Dermis microvascular lymphatic vessel endothelial cell (primary cell): ENCODE measurements at places on chromosomes 1 and 21. TPM values are rescaled to one million over a fixed set of nuclear protein-coding genes. Genes with fewer than 3 reads are reported as not detected.

DNA sequence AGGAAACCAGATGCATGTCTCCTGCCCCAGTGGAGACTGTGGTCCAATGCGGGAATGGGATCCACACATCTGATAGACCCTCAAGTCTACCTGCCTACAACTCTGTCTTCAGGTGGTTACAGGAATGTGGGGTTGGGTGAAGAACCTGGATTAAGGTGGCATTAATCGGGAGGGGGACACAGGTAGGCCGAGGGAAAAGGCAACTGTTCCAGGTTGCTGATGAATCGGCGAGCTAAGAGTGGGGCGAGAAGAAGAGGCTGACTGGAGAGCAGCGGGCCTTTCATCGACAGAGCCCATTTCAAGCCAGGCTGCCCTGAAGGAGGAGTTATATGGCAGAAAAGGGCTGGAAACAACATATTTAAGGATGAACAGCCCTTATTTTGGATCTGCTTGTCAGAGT is 836 bp downstream of the CD2 start:
- no peak for DNase-seq

DNA sequence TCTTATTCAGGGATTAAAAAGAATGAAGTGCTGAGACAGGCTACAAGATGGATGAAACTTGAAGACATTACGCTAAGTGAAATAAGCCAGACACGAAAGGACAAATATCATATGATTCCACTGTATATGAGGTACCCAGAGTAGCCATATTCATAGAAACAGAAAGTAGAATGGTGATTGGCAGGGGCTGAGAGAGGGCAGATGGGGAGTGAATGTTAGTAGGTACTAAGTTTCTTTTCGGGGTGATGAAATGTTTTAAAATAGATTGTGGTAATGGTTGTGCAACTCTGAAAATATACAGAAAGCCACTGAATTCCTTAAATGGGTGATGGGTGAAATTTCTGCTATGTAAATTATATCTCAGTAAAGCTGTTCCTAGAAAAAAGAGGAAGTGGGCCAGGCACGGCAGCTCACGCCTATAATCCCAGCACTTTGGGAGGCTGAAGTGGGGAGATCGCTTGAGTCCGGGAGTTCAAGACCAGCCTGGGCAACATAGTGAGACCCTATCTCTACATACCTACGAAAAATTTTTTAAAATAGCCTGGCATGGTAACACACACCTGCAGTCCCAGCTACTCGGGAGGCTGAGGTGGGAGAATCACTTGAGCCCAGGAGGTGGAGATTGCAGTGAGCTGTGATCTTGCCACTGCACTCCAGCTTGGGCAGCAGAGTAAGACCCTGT is 15.9 kb downstream of the SLC27A3 start:
- DNase-seq = no peak

DNA sequence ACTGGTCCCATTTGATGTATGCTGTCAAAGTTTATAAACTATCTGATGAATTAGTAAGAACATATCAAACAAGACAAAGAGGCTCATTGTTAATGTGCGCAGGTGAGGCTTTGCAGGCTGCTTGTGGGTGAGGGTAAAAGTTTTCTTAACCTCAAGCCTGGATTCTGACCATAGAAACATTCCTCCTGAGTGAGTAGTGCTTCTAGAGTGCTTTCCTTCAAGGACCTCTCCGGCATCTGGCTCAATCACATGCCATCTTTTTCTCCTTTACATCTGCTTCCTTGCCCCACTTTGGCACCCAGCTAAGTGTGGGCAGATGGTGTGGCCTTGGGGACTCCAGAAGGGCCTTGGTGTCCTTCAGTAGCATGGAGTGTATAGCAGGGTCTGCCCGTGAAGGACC is 104.0 kb downstream of the ROR1 start:
- DNase-seq = no peak

DNA sequence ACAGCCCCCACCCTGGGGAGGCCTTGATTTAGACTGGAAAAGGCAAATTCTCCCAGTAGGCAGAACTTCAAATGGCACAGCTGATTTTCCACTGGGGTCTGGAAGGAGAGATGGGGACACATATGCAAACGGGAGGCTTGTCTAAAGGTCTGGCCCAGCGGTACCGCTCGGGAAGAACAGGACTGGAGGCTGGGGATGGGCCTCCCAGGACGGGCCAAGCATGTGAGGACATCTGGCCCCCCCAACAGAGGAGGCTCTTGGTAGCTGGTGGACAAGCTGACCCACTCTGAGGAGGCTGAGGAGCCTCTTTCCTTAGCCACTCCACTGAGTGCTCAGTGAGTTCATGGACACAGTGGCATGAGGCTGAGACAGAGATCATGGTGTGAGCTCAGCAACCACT is 170.0 kb downstream of the NPHP4 start:
- DNase-seq = no peak

DNA sequence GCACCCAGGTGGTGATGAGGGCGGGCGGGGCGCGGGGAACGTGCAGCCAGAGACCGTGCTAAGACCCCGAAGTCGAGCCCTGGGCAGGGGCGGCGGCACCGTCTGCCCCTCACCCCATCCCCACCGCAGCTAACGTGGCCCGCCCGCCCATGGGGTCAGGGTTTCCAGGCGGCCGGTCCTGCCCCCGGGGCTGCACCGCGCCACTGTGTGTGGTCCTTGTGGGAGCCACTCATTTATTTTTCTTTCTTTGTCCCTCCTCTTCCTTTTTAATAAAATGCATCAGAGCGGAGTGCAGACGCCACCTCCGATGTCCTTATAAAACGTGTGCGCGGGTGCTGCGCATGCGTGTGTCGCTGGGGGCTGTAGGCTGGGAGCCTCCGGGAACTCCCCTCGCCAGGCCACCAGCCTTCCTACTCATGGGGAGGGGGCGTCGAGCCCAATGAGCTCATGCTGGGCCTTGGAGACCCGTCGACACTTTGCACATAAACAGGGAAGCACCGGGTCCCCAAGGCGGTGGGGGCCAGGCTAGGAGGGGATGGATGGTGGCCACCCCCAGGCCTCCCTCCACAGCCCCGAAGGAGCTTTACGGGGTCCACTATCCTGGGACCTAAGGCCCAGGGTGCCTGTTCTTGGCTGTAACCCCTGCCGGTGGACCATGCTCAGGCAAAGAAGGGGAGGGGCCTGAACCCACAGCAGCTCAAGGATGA is 59.9 kb downstream of the WNT9A start:
- no peak for DNase-seq

DNA sequence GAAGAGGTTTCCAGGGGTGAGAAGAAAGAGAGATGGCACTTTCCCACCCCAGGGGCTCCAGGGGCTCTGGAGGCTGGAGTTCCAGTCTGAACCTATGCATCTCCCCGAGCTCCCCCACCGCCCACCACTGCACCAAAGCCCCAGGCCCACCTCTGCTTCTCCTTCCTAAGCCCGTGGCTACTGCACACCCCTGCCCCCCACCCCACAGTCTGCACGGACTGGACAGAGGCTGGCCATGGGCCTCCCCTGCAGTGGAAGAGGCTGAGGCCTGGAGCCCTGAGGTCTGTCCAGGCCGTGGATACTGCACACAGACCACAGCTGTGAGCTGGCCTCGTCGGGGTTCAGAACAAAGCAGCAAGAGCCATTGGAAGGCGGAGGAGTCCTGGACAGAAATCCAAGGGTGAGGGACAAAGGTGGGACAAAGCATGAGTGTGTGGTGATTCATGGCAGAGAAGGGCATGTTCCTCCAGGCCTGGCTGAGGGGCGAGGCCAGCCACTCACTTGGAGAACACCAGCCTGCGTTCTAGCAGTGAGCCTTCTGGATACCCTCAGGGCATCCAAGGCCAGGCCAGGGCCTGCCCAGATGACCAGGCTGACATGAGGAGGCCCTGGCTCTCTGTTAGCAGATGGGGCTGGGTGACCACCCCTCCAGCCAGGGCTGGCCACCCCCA is 244.8 kb upstream of the VAMP3 start:
- no peak for DNase-seq

GRCh38 chr1:56189946-56190805 is 389.2 kb downstream of the PLPP3 start:
- DNase-seq = no peak

DNA sequence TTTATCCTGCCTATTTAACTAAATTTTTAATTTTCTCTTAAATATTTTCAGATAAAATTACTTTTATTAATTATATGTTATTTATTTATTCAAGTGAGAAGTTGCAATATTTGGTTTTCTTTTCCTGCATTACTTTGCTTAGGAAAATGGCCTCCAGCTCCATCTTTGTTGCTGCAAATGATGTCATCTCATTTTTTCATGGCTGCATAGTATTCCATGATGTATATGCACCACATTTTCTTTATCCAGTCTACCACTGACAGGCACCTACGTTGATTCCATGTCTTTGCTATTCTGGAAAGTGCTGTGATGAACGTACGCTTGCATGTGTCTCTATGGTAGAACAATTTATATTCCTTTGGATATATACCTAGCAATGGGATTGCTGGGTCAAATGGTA is 186.9 kb upstream of the LYPLAL1 start:
- no peak for DNase-seq

GRCh38 chr1:221761354-221762002 is 19.6 kb upstream of the DUSP10 start:
- no peak for DNase-seq

GRCh38 chr1:160653620-160654016 is 6.8 kb upstream of the SLAMF1 start:
- DNase-seq = no peak

GRCh38 chr1:31712068-31712467 is 8.3 kb upstream of the COL16A1 start:
- no peak for DNase-seq

DNA sequence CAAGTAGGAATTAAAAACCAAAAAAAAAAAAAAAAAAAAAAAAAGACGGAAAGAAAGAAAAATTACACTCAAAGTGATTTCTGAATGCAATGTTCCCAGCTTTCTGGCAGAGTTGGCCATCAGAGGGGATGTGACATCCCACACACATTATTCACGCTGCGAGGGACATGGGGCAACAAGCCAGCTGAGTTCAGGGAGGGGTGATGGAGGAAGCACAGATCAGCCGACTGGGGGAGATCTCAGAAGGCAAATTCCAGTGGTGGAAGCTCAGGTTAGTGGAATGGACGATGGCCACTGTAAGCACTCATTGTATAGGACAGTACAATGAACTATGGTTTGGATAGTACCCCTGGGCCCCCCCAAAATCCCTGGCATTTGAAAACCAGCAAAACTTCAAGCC is 311.9 kb downstream of the PCP4 start:
- DNase-seq = no peak

DNA sequence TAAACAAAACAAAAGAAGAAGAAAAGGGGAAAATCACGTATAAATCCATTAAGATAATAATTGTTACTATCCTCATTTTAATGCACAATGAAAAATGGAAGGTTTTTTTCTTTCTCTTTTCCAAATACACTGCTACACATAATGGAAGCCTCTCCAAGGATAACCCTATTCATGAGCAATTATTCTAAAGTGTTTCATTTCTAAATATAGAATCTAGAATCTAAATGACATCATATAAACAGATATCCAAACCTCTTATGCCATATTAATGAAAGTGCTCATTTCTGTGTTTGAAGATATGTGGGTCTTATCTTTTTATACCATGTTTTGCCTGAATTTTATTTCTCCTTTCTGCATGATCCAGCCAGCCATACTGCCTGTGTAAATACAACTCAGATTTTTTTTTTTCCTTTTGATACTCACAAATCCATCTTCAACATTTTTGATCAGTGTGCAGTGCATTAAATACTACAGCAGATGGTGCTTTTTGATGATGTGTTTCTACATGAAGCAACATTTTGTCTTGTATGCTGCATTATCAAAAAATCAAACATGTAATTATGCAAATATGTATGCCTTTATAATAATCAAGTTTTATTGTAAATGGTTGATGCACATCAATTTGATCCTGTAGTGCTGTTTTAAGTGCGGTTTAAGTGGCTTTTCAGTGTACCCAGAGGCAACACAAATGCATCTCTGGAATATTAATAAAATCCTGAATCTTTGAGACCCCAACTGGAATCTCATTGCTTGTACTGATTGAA is 625.6 kb upstream of the PTBP2 start:
- no peak for DNase-seq

DNA sequence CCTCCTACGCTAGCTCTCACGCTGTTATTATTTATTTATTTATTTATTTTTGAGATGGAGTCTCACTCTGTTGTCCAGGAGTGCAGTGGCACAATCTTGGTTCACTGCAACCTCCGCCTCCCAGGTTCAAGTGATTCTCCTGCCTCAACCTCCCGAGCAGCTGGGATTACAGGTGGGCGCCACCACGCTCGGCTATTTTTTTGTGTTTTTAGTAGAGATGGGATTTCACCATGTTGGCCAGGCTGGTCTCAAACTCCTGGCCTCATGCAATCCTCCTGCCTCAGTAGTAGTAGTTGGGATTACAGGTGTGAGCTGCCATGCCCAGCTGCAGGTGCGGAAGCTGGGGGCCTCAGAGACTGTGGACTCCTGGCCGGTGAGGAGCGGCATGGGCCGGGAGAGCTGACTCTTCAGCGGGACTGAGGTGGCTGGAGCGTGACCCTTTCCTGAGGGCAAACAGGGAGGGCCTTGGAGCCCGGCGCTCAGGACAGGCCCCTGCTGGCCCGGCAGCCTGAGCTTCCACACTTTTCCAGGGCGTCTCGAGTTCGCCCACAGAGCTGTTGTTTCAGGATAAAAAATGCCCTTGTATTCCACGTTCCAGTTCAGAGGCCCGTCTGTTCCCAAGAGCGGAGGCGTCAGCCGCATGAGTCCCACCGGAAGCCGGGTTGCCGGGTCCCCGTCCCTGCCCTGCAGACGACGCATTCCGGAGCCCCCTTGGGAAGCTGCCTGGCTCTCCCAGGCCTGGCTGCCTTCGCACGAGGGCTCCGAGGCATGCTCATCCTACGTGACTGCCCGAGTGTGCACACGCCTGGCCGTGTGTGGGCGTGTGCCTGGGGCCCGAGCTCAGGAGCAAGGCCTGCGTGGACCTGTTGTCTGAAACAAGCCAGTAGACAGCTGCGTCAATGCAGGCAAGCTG is 126.2 kb downstream of the SIK1 start:
- DNase-seq = no peak

DNA sequence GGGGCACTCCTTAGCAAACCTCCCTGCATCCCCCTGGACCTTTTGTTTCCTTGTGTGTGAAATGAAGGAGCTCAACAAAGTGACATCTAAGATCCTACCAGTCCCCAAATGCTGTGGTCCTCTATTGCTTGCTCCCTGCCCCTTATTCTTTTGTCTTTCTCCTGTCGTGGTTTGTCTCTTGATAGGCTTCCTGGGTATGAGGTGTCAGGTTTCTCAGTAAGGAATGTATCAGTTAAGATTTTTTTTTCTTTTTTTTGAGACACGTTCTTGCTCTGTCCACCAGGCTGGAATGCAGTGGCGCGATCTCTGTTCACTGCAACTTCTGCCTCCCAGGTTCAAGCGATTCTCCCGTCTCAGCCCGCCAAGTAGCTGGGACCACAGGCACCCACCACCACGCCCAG is 16.8 kb downstream of the CNIH3 start:
- no peak for DNase-seq

OR2T29 gene
- total RNA-seq = not detected in 2 replicates

MDM4 gene
- 9.2 and 17.6 TPM in 2 replicates for total RNA-seq

KLF17 gene
- not detected in 2 replicates for total RNA-seq

SLC5A9 gene
- under 0.01 and 0.13 TPM in 2 replicates for total RNA-seq

OR2T6 gene
- not detected in 2 replicates for total RNA-seq

ADAR gene
- 61.1 and 90.5 TPM in 2 replicates for total RNA-seq

ZNF362 gene
- total RNA-seq = 5.4 and 10.9 TPM in 2 replicates

TADA1 gene
- 8.3 and 10.1 TPM in 2 replicates for total RNA-seq

NEXN gene
- 0.77 and 1.1 TPM in 2 replicates for total RNA-seq

REN gene
- total RNA-seq = 0.13 TPM in 1 of 2 replicates, not detected in the other

CCDC30 gene
- 0.25 and 0.26 TPM in 2 replicates for total RNA-seq

C4BPB gene
- total RNA-seq = 0.13 TPM in 1 of 2 replicates, not detected in the other
